ENCODE measurements at places on chromosomes 6 and 20.
A peak's percentile ranks its signal among the peaks of the same experiment; 100 is the strongest.

DNA sequence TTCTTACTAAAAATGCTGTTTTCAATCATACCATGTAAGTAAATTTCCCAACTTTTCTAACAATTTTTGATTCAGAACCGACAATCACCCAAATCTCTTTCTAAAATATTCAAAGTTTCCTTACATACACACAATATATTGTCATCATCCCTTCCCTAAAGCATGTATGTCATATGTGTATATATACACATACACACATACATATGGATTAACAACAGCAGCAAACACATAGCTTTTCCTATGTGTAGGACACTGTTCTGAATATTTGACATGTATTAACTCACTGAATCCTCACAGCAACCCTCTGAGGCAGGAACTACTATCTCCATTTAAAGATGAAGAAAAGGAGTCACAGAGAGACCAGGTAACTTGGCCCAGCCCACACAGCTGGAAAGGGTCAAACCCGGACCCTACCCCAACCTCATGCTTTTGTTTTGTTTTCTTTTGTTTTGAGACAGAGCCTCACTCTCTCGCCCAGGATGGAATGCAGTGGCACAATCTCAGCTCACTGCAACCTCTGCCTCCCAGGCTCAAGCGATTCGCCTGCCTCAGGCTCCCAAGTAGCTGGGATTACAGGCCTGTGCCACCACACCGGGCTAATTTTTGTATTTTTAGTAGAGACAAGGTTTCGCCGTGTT lies 7.2 kb downstream of the FYN start:
- DNase-seq: no peak

- DNase-seq: no peak
These were observed 111.1 kb upstream of the MCHR2 start for GRCh38 chr6:100105138-100105537.

DNA sequence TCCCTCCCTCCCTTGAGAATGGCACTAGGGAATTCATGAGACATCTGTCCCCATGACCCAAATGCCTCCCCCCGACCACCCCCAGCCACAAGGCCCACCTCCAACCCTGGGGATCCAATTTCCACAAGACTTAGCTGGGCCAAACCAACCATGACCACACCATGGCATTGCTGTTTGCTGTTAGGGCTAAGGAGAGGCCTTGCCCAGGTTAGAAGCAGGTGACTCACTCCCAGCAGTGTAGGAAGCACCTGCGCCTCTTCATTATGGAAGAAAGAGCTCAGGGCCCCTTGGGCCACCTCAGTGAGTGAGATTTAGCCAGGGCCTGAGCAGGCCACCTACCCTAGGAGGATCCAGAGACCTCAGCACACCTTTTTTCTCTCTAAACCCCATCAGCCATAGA lies 337.9 kb downstream of the TAF4 start:
- DNase-seq: no peak

- DNase-seq: no peak
These were observed 16.5 kb upstream of the LIN28B start for GRCh38 chr6:104940238-104940892.

- no peak for DNase-seq
These were observed 66.0 kb upstream of the RIN2 start for GRCh38 chr20:19692100-19692499.

DNA sequence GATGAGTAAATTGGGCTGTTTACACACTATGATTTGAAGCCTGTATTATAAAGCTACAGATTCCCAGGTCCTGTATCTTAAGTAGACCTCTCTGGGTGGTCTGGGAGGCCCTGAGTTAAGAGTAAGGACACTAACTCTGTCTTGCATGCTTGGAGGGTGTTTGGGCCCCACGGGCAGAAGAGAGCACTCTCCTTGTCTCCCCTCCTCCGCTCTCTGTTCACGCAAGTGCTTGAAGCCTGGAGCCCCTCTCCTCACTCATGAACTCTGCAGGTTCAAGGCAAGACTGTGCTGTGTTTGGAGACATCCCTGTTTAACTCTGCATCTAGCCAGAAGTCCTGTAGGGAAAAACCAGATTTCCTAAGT lies 154.0 kb downstream of the ZDHHC14 start:
- DNase-seq: no peak

DNA sequence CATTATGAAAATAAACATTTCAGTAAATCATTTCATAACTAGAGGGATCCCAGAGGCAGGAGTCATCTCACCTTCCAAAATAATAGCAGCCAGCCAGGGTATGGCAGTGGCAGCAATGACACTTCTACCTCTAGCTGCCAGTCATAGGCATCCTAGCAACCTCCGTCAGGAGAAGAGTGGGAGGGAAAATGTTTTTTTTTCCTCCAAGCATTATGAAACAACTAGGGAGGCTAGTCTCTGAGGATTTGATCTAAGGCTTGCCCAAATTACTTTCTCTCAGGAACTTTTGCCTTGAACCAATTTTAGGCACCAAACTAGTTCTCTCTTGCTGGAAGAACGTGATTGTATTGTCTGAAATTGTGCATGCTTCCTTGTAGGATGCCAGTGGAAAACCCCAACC lies 208.7 kb upstream of the PREP start:
- DNase-seq: no peak

DNA sequence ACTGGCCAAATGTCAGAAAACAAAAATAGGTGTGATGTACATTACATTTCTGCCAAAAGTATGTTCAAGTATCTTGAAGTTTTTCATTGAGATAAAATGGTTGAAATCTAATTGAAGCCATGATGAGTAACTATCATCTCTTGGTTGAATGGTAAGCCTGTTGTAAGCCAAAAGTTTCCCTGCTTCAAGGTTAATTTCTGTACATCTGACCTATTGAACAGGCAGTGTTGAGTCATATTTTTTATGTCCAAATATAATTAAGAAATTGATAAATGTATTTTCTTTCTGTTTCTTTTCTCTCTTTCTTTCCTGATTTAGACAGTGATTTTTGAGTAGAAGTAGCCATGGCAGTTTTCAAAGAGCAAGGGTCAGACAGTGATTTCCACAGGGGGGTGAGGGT lies 4.4 kb downstream of the RREB1 start:
- no peak for DNase-seq

GRCh38 chr20:17655865-17656479 lies 26.1 kb downstream of the RRBP1 start:
- DNase-seq: no peak

GRCh38 chr6:156872903-156873302 lies 95.7 kb downstream of the ARID1B start:
- no peak for DNase-seq

DNA sequence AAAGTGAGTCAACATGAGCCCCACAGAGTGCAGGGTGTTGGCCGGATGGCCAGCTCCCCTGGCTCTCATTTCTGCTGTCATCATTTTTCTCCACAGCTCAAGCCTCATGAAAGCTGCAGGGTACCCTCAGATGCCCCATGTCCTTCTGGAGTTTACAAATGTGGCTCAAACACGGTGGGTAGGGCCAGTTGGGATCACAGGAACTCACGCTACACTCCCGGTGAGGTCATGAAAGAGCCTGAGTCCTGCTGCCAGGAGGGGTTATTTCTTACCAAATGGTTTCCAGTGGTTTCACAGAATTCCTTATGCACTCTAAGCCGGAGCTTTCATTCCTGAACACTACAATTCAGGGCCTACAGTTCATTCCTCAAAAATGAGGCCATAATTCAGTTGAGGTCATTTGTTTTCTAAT lies 78.7 kb downstream of the TMEM170B start:
- DNase-seq: no peak

- DNase-seq: no peak
These were observed 165.7 kb upstream of the PTPRK start for GRCh38 chr6:128686084-128686483.

- no peak for DNase-seq
These were observed 537.7 kb downstream of the KIF16B start for GRCh38 chr20:16035576-16035975.

DNA sequence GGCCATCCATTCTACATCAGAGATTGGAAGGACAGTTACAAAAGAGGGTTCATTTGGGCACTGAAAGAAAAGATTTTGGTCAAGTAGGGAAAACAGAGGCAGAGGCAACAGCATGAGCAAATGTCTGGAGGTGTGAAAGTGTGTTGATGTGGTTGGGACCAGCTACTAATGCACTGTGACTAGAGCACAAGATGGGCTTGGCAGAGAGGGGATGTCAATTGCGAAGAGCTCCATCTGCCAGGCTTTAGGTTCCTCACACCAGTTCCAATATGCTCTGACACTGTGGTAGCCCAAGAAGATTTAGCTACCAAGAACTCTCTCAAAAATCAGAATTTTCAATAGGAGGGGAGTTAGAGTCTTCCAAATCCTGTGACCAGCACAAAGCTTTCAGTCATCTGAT lies 42.1 kb downstream of the TRAF3IP2 start:
- no peak for DNase-seq

DNA sequence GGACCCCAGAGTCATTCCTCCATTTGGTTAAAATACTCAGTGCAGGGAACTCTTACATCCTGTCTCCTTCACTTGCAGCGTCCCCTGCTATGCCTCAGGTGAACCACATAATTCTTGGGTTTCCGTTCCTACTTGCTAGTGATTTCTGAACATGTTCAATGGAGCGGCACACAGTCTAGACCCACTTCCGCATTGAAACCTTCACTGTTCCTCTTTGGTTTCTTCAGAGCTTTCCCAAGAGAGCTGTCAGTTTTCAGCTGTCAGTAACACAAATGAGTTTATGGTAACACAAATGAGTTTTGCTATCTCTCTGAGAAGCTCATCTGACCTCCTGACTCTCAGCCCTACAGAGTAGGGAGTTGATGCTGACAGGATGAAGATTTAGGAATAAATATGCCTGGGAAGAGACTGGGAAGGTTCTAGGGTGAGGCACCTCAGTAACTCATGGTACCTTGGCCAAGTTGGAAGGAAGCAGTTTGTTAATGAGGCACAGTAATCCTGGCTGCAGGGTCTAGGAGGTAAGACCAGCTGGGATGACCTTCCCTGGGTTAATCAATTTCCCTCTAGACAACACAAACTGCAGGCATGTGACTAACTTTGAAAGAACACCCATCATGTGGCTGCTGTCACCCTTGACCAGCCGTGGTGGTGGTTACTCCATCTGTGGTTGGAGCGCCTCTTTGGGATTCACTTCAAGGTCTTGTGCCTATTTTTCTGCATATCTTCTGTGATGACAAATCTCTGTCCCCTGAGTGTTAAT lies 5.4 kb downstream of the SYS1 start:
- DNase-seq: peak; percentile 58

- DNase-seq: no peak
These were observed 662.4 kb downstream of the EPHA7 start for GRCh38 chr6:92756912-92757311.

- DNase-seq: no peak
These were observed 184.2 kb downstream of the DHX35 start for GRCh38 chr20:39146394-39146793.

DNA sequence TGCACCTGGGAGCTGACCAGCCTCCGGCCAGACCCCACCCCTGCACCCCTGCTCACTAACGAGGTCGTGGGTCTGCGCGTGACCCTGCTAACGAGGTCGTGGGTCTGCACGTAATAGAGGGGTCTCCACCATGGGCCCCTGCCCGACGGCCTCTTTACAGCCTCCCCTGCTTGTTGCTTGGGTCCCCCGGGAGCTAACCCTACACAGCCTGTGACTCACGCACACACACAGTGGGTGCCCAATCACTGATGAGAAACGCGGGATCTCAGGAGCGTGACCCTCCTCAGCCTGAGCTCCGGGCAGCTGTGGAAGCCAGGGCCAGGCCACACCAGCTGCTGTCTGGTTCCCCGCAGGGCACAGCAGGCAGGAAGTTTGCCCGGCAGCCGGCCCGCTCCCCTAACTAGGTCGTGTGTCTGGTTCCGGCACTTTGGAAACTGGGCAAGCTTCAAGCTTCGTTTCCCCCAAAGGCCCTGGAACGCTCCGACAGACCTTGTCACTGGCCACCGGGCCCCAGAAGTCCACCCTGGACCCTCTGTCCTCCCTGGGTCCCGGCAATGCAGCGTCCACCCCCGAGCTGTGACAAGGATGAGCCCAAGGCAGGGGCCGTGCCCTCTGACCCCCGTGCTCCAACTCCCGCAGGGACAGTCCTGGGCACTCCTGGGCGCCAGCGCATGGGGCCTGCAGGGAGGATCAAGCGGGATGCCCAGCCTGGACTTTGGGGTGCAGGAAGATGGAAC lies 767 bp downstream of the PTK6 start:
- DNase-seq: no peak

- DNase-seq: no peak
These were observed 57.8 kb downstream of the SLC22A23 start for GRCh38 chr6:3398755-3399696.

- DNase-seq: no peak
These were observed 30.9 kb upstream of the RAB23 start for GRCh38 chr6:57252975-57253374.

DNA sequence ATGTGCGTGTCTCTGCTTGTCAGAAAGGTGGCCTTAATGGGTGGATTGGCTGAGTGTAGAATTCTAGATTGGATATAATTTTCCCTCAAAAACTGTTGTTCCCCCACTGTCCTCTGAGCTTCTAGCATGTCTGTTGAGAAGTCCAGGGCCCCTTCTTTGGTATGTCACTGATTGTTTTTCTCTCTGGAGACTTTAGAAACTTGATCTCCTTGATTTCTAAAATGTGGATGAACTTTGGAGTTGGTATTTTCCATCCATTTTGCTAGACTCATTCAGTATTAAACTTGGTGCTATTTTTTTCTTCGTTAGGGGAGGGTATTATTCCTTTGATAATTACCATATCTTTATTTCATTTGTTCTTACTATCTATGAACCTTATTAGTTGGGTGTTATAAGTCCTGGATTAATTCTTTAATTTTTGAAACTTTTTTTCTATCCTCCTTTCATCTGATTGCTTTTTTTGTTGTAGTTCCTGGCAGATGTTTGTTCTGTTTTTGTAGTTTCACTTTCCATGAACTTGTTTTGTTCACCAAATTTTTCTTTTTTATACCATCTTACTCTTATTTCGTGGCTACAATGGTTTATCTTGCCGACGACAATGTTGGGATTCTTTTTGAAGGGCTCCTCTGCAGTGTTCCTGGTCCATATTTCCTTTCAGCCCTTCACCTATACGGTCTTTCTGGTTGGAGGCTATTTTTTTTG lies 68.4 kb downstream of the ARID1B start:
- no peak for DNase-seq

DNA sequence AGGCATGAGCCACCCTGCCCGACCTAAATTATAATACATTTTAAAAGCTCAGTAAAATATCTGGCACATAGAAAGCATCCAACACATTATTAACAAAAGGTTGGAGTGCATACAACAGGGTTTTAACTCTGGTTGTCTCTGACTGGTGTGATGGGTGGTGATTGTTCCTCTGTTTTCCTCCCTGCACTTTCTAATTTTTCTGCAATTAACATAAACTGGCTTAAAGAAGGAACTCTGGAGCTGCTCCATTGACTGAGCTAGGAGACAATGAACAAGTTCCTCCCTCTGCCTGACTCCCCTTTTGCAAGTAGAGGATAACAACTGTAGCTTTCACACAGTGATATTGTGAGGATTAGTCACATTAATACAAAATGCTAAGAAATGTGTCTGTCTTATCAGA lies 48.5 kb upstream of the SIRPG start:
- DNase-seq: no peak

Data from CD4-positive, alpha-beta T cell treated with Interleukin-21 for 1 hour (primary cell).